Astrocyte of the hippocampus (primary cell): ENCODE measurements at places on chromosomes 12 and 14.

GRCh38 chr14:55717621-55718020 is 137.6 kb downstream of the KTN1 start:
- DNase-seq, result no peak

GRCh38 chr12:131194166-131194565 is 240.5 kb downstream of the ADGRD1 start:
- DNase-seq, result no peak

GRCh38 chr14:91398707-91399106 is 18.9 kb downstream of the CCDC88C start:
- no peak for DNase-seq

- no peak for DNase-seq
Observed at GRCh38 chr14:74457565-74457895, 31.5 kb upstream of the SYNDIG1L start.

- no peak for DNase-seq
Observed at GRCh38 chr12:62907561-62907960, 27.4 kb downstream of the PPM1H start.

GRCh38 chr14:103391048-103391447 is 5.8 kb downstream of the MARK3 start:
- peak; percentile 78 for DNase-seq

GRCh38 chr12:53489242-53489864 is 9.9 kb downstream of the MAP3K12 start:
- no peak for DNase-seq

DNA sequence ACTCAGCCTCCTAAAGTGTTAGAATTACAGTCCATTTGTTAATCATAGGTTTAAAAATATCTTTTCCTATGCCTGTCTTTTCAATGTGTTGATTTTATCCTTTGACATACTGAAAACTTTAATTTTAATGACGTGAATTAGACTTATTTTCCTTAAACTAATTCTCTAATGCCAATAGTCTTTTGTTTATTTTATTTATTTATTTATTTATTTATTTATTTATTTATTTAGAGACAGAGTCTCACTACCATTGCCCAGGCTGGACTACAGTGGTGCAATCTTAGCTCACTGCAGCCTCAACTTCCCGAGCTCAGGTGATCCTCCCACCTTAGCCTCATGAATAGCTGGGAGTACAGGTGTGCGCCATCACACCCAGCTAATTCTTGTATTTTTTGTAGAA is 694.5 kb downstream of the TRHDE start:
- no peak for DNase-seq

GRCh38 chr14:94659256-94659655 is 47.1 kb downstream of the SERPINA3 start:
- DNase-seq, result no peak

- DNase-seq, result no peak
Observed at GRCh38 chr12:113057565-113058485, 1.3 kb downstream of the DTX1 start.

DNA sequence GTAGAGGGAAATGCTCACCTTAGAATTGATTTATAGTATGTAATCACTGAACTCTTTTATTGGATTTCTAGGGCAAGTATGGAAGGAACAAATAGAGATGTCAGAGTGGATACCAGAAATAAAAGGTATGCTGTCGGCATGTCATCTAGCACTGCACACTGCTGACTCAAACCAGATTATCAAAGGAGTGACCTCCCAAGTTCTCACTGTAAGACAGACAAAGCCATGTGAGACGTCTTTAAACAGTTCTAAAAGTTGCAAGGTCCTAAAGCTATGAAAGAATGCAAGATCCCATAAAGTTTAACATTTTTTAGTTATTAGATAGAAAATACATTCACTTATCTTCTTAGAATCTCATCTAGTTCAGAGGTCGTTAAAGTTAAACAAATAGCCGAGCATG is 70.0 kb upstream of the CPM start:
- DNase-seq, result no peak

- no peak for DNase-seq
Observed at GRCh38 chr12:30988646-30989286, 62.2 kb downstream of the TSPAN11 start.

GRCh38 chr12:83893101-83893500 is 1019.5 kb downstream of the SLC6A15 start:
- DNase-seq, result no peak

- DNase-seq, result no peak
Observed at GRCh38 chr12:11662369-11662768, 12.9 kb downstream of the ETV6 start.

GRCh38 chr14:54642801-54643695 is 76.1 kb downstream of the SAMD4A start:
- peak; percentile 48 for DNase-seq

- DNase-seq, result no peak
Observed at GRCh38 chr14:61033855-61034254, 52.8 kb downstream of the SLC38A6 start.

- DNase-seq, result peak; percentile 64
Observed at GRCh38 chr14:65156568-65157366, 54.5 kb upstream of the MAX start.

- DNase-seq, result no peak
Observed at GRCh38 chr12:94712815-94713515, 62.6 kb upstream of the TMCC3 start.

DNA sequence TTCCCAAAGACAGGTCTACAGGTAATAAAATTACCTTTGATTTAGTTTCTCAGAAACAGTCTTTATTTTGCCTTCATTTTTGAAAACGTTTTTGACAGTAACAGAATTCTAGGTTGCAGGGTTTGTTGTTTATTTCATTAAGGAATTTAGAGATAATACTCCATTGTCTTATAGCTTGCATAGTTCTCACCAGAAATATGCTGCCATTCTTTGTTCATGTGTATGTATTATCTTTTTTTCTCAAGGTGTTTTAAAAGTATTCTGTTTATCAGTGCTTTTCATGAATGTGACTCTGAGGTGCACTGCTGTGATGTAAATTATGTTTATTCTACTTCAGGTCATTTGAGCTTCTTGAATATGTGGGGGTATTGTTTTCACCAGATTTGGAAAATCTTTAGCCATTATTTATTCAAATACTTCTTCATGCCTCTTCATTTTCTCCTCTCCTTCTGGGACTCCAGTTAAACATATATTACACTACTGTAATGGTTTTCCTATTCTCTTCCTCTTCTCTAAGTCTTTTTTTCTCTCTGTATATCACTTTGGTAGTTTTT is 32.7 kb downstream of the ZNF605 start:
- no peak for DNase-seq

DNA sequence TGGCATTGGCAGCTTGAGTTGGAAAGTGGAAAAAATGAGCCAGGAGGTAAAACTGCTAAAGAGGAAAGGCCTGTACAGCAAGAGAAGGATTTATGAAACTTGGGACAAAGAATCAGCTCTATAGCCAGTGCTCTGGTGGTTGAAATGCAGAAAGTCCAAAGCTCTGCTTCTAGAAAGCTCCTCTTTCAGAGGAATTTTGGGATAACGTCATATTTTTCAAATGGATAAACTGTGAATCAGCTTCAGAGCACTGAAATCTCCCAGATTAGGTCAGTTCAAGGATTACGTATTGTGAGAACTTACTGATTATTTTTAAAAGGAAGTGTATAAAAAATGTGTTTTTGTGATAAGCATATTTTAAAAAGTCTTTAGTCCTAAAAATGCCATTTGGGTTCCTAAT is 203.1 kb upstream of the CNOT2 start:
- no peak for DNase-seq

- DNase-seq, result no peak
Observed at GRCh38 chr12:4771960-4772566, 51.9 kb downstream of the GALNT8 start.

- no peak for DNase-seq
Observed at GRCh38 chr12:88338486-88338885, 196.4 kb downstream of the TMTC3 start.

DNA sequence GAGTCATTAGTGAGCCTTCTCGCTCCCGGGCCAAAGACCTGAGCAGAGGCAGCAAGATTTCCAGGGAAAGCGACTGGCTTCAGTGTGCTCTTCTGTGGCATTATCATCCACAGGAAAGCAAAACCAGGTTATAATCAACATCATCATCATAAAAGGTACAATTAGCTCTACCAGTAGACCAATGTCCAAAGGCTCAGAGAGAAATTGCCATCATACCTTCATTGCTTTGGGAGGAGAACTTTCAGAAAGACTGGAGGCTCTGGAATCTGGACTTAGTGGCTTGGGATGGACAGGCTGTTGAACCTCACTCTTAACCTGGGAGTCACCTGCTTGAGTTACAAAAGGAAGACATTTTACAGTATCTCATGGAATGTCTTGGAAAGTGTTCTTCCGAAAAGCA is 25.1 kb upstream of the CERS5 start:
- DNase-seq, result no peak

- DNase-seq, result peak; percentile 77
Observed at GRCh38 chr14:92783813-92784431, 10.2 kb upstream of the GOLGA5 start.

DNA sequence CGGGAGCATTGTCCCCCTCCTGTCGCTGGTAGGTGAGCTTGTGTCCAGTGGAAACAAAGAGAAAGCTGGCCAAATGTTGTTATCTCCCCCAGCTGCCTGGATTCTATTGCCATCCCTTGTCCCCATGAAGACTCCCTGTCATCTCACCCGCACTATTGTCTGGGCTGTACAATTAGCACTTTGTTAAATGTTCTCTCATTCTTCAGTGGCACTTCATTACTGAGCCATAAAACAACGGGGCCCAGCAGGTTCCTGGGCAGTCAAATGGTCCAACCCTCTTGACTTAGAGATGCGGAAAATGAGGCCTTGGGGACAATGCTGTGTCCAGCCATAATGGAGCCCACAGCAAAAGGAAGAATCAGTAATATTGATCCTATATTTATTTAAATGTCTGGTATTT is 13.2 kb upstream of the COL2A1 start:
- DNase-seq, result no peak

DNA sequence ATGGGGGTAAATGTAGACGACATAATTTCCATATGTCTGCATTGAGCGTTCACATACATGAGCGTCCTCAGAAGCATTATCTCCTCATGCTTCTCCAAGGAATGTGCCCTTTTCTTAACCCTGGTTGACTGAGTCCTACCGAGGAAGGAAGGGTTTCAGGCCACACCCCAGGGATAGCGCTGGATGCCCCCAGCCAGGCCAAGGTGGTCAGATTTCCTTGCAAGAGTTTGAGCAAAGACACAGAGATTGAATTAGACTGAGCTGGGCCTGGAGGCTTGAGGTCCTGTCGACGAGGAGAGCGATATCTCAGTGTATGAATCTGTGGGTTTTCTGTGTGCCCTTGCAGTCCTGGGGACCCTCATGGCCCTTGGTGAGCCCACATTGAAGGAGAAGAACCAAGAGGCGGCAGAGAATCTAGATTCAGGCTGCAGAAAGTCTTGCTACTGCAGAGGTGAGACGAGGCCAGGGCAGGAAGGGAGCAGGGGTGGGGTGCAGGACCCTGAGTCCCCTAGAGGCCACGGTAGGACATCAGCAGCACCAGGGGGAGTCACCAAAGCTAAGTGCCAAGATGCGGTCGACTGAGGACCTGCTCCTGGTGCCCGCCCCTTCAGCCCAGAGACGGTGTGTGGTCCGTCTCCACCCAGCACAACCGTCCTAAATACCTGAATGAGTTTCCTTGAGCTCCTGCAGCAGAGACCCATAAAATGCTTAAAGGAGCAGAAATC is 94.7 kb upstream of the DIO3 start:
- DNase-seq, result no peak

GRCh38 chr12:9864913-9865675 is 4.1 kb downstream of the CLEC2B start:
- DNase-seq, result no peak

DNA sequence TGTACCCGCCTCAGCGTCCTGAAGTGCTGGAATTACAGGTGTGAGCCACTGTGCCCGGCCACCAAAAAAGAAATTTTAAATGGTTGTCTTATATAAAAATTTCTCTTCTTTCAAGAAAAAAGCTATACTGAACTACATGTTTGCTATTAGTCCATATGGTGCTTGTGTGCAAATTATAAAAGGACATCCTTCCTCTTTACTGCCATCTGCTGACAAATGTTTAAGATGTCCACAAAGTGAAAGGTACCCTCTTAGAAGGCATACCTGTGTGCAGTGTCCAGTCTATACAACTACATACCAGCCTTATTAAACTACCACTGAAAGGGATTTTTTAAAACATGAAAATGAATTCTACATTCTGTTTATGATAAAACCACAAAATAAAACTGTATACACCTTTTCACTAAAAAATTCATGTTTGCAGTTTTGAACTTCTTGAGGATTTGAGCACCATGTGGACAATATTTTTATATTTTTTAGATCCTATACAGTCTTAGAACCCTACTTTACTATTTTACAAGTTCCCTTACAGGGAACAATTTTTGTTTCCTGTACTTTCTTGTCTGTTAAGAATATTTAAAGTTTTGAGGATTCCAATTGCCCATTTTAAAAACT is 32.8 kb upstream of the TOMM20L start:
- DNase-seq, result peak; percentile 22
